Renal pelvis (tissue), 12 donors: ENCODE measurements at places on chromosomes 12 and 14.
A peak's percentile ranks its signal among the peaks of the same experiment; 100 is the strongest.

DNA sequence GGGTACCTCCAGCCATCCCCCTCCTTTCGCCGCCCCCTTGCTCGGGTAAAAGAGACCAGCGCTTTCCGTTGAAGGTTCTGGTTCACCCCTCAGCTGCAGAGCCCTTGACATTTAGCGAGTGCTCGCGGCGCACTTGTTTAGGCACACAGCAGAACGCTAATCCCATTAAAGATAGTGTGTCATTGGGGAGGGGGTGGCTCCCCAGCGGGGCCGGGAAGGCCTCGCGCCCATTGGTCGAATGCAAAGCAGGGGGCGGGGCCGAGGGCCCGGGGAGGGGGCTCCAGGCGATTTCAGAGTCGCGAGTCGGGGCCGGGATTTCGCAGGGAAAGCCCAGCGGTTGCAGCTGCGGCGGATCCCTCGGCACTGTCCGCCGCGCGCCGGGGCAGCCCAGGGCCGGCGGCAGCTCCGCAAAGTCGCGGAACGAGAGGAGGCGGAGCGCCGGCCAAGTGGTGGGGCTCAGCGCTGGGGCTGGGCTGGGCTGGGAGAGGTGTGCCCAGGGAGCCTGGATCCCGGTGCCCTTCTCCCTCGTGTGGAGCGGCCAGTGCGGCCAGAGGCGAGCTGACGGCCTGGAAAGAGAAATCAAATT, 122.9 kb downstream of the TSPAN9 start:
- DNase-seq = peak; percentile 82

DNA sequence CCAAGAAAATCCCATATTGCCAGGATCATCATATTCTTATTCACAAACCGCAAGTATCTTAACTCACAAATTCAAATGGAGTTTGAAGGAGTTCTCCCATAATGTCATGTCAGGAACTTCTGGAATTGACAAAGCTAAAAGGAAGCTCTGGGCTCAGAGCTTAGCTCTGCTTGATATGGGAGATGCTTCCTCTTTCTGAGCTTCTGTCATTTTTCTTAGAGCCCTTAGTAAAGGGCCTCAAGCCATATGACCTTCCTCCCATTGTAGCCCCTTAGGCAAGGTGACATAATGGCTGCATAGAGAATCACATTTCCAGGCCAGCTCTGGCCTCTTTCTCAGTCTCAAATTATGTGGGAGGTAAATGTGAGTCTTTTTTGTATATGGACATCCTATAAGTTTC, 40.9 kb downstream of the SLC4A8 start:
- DNase-seq = no peak

GRCh38 chr14:21527318-21527679, 1.2 kb upstream of the SALL2 start:
- no peak for DNase-seq

GRCh38 chr14:73913256-73913655, 26.6 kb downstream of the ZNF410 start:
- DNase-seq = no peak

DNA sequence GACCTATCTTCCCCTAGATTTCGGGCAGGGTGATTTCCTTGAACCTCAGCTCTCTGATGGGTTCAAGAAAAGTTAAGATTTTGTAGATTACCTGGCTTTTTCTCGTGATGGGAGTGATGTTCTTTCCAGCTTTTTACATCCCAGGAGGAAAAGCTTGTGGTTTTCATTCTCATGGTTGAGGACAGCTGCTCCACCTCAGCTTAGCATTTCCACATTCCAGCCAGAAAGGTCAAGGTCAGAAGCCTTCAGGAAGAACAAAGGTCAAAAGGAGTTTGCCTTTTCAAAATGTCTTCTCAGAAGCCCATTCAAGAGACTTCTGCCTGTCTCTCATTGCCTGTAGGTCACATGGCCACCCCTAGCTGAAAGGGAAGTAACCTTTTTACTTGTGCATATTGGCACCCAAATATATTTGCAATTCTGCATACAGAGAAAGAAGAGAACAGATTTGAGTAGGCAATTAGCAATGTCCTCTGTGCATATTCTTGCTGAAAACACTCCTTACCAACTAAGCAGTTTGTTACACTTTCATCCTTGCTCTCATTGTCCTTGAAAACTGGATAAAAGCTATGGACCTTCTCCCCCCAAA, 6.6 kb upstream of the ADGRD1 start:
- no peak for DNase-seq

DNA sequence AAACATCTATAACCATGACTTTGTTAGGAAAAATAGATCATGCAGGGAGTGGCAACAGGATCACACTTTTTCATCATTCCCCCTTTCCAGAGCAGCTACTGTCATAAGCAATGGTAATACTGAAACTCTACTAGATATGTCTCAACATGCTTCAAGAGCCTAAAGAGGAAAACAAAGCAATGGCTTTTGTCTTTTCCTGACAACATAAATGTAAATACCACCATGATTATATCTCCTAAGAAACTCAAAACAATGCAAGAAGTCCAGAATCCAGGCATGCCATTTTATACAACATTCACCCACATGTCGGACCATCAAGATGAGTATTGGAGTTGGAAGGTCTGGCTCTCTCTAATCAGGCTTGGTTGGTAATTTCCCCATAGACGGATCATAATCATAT, 78.7 kb downstream of the KIF21A start:
- no peak for DNase-seq
